ENCODE measurements at places on chromosomes 6 and 20. TPM values are rescaled to one million over a fixed set of nuclear protein-coding genes. Genes with fewer than 3 reads are reported as not detected.

RAB44 gene
- total RNA-seq = 0.03 TPM

PANK2 gene
- 41.0 TPM for total RNA-seq

GLP1R gene
- not detected for total RNA-seq

DEFB124 gene
- not detected for total RNA-seq

ULBP1 gene
- total RNA-seq = 0.17 TPM

CARMIL1 gene
- 9.7 TPM for total RNA-seq

AKAP12 gene
- total RNA-seq = 45.4 TPM

SYCP2 gene
- 0.36 TPM for total RNA-seq

TXNDC5 gene
- 938 TPM for total RNA-seq

OPRL1 gene
- 2.4 TPM for total RNA-seq

HEY2 gene
- 0.63 TPM for total RNA-seq

NKX2-2 gene
- total RNA-seq = not detected

ABRACL gene
- 17.8 TPM for total RNA-seq

LGSN gene
- 0.07 TPM for total RNA-seq

MLN gene
- total RNA-seq = not detected

MBOAT1 gene
- total RNA-seq = 1.3 TPM

Data from smooth muscle cell of the pulmonary artery (primary cell).